ENCODE measurements at places on chromosomes 1 and 21. TPM values are rescaled to one million over a fixed set of nuclear protein-coding genes. Genes with fewer than 3 reads are reported as not detected.

- DNase-seq: no peak
Observed at GRCh38 chr1:8463144-8463927, 145.4 kb downstream of the SLC45A1 start.

Gene CFHR3
- not detected for total RNA-seq

DNA sequence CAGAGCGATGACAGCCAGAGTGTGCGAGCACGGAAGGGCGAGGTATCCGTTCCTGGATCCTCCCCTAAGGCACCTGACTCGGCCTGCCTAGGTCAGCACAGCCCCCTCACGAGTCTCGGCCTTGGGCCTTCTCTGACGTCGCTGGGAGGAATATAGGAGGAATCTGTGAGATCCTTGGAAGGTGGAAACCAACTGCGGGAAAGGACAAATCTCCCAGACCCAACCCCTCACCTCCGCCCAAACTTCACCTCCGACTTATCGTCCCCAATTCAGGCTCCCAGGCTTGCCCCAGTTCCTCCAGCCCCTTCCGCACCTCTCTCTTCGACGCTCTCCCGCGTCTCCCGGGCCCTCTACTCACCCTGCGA, 494 bp downstream of the APH1A start:
- DNase-seq: peak; percentile 39

DNA sequence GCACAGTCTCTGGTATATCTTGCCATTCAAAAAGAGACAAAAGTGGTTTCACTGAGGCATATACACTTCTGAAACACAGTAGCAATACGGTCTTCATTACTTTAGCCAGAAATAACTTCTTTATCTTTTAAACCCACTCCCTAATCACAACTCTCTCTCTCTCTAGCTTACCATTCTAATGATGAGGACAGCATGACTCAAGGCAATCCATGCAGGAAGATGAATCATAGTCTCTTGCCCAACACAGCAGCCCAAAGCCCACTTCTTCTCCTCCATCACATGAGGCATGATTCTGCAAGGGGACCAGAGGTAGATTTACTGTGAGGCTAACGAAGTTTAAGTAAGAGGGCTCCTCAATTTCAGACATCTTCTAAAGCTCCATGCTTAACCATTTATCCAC, 285.0 kb upstream of the NR5A2 start:
- no peak for DNase-seq

Gene CD1B
- total RNA-seq: not detected

DNA sequence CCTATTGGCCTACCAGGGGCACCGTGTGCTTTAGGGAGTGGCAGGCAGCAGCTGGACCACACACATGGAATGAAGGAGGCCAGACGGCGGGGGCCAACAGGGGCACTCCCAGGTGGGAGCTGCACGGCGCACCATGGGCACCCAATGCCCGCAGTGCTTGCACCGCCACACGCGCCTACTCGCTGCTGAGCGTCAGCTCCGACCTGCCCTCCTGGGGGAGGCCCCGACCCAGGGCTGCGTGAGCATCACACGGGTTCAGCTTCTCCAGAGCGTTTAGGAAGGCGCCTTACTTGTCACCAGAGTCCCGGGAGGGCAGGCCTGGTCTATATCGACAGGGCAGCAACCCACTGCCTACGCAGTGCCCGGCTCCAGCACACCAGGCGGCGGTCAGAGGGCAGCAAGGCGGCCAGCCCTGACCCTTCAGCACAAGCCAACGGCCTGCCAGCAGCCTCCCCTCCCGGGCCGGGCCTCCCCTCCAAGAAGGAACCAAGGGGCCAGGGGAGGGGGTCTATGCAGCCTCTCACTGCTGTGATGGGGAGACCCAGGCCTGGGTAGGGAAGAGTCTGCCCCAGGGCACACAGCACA, 64.9 kb downstream of the ARHGEF16 start:
- DNase-seq: no peak

Gene MEGF6
- total RNA-seq: 1.7 TPM

- no peak for DNase-seq
Observed at GRCh38 chr21:45330075-45330781, 42.5 kb upstream of the POFUT2 start.

Gene SERINC2
- 0.16 TPM for total RNA-seq

DNA sequence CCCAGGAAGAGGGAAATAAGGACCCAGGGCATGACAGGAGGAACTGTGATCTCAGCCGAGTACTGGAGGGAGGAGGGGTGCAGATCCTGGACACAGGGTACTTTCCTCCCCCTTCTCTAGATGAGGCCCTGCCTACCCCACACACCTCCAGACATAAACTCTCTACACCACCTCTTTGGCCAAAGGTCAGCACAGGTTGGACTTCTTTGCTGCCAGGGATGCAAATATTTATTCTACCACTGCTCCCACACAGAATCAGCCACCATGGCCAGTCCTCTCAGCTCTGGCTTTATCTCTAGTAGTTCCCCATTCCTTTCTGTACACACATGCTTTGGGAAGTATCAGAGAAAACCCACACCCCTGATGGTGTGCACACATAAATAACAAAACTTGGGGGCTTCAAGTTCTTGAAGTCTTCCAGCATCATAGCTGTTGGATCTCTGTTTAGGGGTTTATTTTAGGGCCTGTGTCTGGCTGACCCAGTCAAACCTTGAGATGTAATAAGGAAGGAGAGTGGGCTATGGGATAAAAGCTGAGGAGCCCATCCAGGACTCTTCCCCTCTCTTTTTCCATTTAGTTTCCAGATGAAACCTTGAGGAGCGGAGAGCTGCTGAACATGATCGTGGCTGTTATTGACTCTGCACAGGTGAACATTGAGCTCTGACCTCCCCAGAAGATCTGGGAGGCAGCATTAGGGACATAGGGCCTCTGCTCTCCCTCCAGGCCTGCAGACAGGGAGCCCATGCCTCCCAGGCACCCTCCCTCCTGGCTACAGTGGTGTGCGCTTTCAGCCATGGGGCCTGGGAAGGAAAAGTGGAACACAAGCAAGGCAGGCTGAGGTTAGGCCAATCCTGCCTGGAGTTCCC, 6.7 kb upstream of the SLC27A3 start:
- no peak for DNase-seq

GRCh38 chr1:186139701-186140100, 235.4 kb downstream of the TPR start:
- no peak for DNase-seq

GRCh38 chr1:206117151-206117948, at the start of gene AVPR1B:
AVPR1B (minus strand) TSS chr1:206117388; CDS start chr1:206116890, 498 bp downstream.
- DNase-seq: peak; percentile 38

GRCh38 chr1:169107603-169108208, 1.2 kb downstream of the ATP1B1 start:
- DNase-seq: peak; percentile 18

Gene HNRNPCL4
- total RNA-seq: not detected

Gene CRYBG2
- 5.1 TPM for total RNA-seq

Gene BARHL2
- total RNA-seq: not detected

GRCh38 chr1:1020000-1020404, at the start of gene AGRN:
AGRN (plus strand) TSS chr1:1020120; CDS start chr1:1020173, 53 bp downstream.
- DNase-seq: peak; percentile 40

- no peak for DNase-seq
Observed at GRCh38 chr21:38293765-38294164, 37.0 kb downstream of the KCNJ15 start.

Gene CYP4A11
- total RNA-seq: not detected

DNA sequence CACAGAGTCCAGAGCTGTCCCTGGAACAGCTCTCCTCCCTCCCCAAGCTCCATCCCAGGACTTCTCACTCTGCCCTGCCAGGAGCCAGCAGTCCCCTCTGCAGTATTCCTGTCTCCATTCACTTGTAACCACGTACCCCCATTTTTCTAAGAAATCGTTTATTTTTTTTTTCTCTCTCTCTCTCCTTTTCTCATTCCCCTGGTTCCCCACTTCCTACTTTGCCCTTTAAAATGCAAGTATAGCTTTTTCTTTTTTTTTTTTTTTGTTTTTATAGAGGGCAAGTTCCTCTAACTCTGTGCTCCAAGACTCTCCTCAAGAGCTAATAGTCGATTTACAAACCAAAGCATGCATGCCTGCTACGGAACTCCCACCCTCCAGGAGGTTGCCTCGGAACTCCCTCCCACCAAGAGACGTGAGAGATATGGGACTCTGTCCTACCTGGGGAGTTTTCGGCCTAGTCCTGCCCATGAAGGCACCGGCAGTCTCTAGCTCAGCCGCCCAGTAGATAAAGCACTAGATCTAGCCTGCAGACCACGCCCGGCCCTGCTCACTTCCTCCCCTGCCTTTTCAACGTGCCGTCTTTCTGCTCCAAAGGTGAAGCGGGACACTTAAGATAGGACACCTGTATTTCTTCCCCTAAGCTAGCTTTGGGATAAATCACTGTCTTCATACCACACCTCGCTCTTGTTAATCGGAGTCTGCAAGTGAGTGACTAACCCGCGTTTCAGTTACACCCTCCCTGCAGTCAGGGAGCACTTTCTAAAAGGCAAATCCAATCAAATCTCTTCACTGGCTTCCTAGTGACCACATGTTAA, 27.7 kb downstream of the TNFRSF9 start:
- no peak for DNase-seq

DNA sequence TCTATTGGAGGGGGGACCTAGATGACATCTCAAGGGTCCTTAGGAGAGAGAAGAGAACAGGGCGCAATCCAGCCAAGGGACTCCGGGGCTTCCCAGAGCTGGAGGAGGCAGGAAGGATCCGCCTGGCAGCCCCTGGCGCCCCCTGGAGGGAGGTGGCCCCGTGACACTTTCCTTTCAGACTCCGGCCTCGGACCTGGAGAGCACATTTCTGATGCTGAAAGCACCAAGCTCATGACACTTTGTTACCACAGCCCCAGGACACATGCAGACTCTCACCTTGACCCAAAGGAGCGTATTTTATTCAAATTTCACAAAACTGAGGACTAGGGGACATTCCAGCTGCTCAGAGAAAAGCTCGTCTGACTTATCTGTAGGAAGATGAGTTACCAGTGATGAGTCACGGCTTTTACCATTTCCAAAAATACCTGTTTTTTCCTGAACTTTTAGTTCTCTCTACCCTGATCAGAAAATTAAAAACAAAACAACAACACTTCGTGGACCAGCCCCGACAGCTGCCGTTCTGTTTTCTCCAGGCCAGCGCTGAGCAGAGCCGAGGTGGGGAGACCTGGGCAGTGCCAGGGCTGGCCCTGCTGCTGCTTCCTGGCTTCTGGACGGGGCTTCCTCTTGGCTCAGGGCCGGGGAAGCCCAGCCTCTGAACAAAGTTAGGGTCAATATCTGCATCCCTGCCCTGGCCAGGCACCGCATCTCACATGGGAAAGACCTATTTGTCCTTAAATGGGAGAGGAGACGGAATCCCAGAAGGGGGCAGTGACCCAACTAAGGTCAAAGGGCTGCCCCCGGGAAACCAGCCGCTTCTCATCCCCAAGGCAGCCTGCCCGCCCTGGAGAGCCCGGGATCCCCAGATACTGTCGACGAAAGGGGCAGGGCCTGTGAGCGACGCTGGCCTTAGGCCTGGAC, 21.6 kb upstream of the POFUT2 start:
- DNase-seq: peak; percentile 53

DNA sequence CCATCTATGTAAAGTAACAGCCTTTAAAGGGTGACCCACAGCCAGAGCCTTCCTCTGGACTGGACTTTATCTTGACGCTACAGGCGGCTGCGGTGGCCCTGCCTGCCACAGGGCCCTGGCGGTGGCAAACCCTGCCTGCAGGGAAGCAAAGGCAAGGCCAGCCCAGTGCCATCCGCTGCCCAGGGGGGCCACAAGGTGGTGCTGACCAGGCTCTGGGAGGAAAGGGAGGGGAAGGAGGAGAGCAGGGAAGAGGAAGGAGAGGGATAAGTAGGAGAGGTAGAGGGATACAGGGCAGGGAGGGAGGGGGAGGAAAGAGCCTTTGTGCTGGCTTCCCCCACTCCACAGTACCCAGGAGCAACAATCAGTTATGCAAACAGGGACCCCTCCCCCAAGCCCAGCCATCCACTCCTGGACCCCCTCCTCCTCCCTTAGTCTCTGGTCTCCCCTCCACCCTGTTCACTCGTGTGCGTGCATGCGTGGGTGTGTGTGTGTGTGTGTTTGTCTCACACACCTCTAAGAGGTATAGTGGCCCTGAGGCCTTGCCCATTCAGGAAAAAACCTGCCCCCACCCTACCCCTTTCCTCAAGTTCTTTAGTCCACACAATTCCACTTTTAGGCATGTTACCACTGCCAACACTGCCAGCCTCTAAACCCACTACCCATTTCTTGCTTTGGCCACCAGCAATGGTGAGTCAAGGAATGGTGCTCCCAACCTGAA, 30.3 kb downstream of the SSBP3 start:
- no peak for DNase-seq

Gene MNDA
- total RNA-seq: 0.20 TPM

Gene PHF13
- total RNA-seq: 10.9 TPM

- no peak for DNase-seq
Observed at GRCh38 chr21:16269476-16269875, 539.7 kb downstream of the USP25 start.

GRCh38 chr1:113652771-113653170, 106.5 kb downstream of the PHTF1 start:
- DNase-seq: no peak

Gene PTGER3
- not detected for total RNA-seq
